HS-5 (cell line): ENCODE measurements at places on chromosomes 16 and 17.

GRCh38 chr17:696369-696768, 18.3 kb downstream of the VPS53 start:
- DNase-seq = no peak

DNA sequence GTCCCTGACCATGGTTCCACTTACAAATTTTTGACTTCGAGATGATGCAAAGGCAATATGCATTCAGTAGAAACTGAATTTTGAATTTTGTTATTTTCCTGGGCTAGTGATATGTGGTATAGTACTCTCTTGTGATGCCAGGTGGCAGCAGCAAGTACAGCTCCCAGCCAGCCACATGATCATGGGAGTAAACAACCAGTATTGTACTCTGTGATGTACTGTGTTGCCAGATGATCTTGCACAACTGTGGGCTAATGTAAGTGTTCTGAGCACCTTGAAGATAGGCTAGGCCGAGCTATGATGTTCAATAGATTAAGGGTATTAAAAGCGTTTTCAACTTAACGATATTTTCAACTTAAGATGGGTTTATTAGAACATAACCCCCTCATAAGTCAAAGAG, 250.8 kb downstream of the STX8 start:
- no peak for DNase-seq

- no peak for DNase-seq
These were observed 11.2 kb downstream of the ABAT start for GRCh38 chr16:8685617-8686016.

- no peak for DNase-seq
These were observed 14.3 kb downstream of the TMEM100 start for GRCh38 chr17:55708175-55708974.

GRCh38 chr16:86245351-86245750, 265.0 kb upstream of the FOXF1 start:
- DNase-seq = no peak

- DNase-seq = no peak
These were observed 801 bp downstream of the VPS35 start for GRCh38 chr16:46688101-46688653.

DNA sequence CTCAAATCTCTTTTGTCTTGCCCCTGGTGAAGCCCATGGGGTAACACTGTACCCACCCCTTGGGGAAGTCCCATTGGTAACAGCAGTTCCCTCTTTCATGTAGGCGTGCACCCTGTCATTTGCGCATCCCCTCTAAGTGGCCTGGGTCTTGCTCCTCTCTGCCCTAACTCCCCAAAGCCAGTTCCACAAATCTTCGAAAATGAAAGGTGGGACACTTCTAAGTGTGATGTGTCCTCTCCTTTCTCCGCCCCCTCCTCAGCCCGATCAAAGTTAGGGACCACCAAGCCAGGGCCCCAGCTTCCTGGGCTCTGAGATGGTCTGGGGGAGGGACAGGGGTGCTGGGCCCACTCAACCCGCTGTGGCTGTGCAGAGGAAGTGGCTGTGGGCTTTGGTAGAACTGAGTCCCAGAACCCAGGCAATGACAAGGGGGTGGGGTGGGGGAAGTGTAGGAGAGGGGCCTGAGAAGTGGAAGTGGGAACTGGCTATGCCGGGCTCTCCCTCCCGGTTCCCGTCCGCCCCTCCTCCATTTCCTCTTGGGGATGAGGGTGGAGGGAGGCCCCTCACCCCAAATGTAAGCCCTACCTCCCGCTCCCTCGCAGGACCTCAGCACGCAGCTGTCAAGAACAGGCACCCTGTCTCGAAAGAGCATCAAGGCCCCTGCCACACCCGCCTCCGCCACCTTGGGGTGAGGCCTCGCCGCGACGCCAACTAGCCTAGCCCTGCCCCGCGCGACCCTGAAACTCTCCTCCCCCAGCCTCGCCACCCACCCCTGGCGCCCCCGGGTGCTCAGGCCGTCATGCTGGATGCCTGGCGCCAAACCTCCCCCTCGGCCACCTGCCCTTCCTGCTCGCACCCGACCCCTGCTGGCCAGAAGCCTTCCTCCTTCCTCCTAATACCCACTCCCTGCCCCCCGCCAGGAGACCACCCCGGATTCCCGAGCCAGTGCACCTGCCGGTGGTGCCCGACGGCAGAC, 8.7 kb downstream of the ABI3 start:
- no peak for DNase-seq

DNA sequence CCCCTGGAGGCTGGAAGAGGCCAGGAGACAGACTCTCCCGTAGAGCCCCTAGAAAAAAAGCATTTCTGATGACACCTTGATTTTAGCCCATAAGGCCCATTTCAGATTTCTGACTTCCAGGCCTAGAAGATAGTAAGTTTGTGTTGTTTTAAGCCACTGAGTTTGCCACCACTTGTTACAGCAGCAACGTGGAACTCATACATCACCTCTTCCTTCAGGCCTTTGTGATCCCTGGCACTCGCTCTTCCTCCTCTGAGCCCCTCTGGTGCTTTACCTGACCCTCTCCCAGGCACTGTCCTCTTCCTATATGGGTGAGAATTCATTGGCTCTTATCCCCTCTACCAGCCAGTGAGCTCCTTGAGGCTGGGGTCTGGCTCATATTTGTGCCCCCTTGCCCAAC, 18.7 kb upstream of the KRT19 start:
- no peak for DNase-seq

DNA sequence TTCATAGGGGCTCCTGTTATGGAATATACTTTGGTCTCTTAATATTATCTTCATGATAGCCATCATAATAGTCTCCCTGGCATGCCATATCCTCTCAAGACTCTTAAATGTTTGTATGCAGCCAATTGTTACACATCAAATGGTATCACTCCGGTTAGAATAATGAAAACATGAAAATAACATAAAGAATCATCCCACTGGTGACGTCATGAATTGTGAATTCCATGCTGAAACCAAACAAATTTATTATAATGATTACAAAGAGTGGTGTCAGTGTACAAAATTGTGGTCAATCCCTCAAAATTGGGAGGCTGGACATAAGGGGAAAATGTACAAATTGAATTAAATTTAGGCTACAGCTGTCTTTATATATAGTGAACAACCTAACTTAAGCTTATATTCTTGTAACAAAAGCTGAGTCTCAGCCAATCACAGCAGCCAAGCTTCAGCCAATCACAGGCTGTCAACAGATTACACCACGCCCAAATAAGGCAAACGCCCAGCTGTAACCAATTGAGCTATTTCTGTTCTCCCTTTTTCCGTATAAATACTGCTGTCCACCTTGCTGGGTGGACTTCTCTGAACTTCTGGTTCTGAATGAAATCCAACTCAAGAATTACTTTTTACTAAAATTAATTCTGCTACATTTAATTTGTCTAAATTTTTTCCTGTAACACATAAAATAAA, 156.1 kb downstream of the CHD9NB start:
- DNase-seq = no peak

- no peak for DNase-seq
These were observed 51.1 kb downstream of the CENPV start for GRCh38 chr17:16301963-16302855.
